ENCODE measurements at places on chromosomes 6 and 20.

DNA sequence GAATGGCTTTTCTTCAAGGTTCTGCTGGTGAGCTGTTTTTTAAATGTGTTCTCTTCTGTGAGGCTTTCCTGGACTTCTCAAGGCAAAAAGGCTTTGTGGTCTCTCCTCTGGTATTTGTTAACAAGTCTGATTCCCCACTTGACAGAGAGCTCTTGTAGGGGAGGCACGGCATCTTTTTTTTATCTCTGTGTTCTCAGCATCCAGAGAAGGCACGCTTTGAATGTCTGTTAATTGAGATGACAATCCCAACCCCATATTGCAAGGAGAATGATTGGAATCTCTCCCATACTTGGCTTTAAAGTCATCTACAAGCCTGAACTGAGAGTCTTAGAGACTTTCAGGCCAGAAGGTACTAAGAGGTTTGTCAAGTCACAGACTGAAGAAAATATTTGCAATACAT, 22.6 kb downstream of the EDN1 start:
- no peak for DNase-seq

DNA sequence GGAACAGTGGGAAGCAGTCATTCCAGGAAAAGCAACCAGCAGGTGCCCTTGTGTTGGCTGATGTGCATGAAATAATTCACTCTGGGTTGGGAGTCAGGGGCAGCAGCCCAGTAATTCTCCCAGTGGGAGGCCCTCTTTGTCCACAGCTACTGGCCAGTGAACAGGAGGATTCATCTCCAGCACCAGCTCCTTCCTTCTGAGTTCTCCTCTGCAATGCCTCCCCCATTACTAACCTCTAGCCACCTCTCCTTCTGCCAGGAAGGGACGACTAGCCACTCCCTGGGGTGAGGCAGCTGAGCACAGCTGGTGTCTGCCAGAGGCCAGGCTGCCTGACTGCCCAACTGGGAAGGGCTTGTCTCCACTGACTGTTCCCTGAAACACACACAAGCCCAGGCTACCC, 12.5 kb upstream of the R3HDML start:
- no peak for DNase-seq

GRCh38 chr20:11516448-11516847, 401.2 kb upstream of the BTBD3 start:
- no peak for DNase-seq

DNA sequence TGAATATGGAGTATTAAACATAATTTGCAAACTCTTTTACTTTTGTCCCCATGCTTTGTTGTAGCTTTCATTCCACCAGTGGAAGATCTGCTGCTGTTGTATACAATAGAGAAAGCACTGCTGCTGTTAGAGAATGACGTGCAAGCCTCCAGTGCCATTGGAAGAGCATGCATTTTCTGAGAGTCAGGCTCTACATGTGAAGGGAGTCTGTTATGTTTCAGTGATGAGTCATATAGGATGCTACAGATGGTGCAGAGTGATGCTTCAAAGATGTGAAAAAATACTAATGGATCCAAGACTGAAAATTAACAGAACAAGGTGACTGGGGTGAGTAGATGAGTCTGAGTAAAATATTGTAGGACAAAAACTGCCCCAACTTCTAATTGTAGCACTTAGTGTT, 22.4 kb upstream of the BACH2 start:
- DNase-seq: no peak

GRCh38 chr6:116661594-116661993, 7.0 kb downstream of the ZUP1 start:
- DNase-seq: no peak

GRCh38 chr6:13188306-13188705, 140.0 kb downstream of the TBC1D7 start:
- no peak for DNase-seq

- no peak for DNase-seq
These were observed 26.9 kb downstream of the CLVS2 start for GRCh38 chr6:123022975-123023374.

GRCh38 chr20:57389695-57390603, 1.2 kb upstream of the RBM38 start:
- DNase-seq: no peak

GRCh38 chr6:157260735-157261410, 62.4 kb downstream of the TMEM242 start:
- no peak for DNase-seq

GRCh38 chr6:134402372-134402984, 84.6 kb upstream of the SGK1 start:
- DNase-seq: no peak
